ENCODE measurements at places on chromosomes 11 and 22. TPM values are rescaled to one million over a fixed set of nuclear protein-coding genes. Genes with fewer than 3 reads are reported as not detected.

Gene SEC14L2
- total RNA-seq: 12.1 TPM

Gene GDPD4
- total RNA-seq: not detected

Gene FGF19
- total RNA-seq: not detected

Gene SLC5A4
- total RNA-seq: 0.36 TPM

- no peak for DNase-seq
Measured at GRCh38 chr11:128701086-128701485, 7.2 kb downstream of the FLI1 start.

- DNase-seq: no peak
Measured at GRCh38 chr11:91707652-91708482, 516.8 kb upstream of the FAT3 start.

- DNase-seq: no peak
Measured at GRCh38 chr22:44892803-44893730, 116.7 kb downstream of the PHF21B start.

- DNase-seq: peak; percentile 57
Measured at GRCh38 chr22:23833911-23834317, 4.9 kb downstream of the DERL3 start.
